Hepatocyte (in vitro differentiated cells): ENCODE measurements at places on chromosomes 3 and 15. TPM values are rescaled to one million over a fixed set of nuclear protein-coding genes. Genes with fewer than 3 reads are reported as not detected.
A peak's percentile ranks its signal among the peaks of the same experiment; 100 is the strongest.

Gene MRPL46
- total RNA-seq: 29.0 and 33.3 TPM in 2 replicates

Gene GOLGA8R
- total RNA-seq: 1.6 and 2.0 TPM in 2 replicates

Gene ENTPD3
- total RNA-seq: 1.7 and 2.2 TPM in 2 replicates

Gene GPR62
- not detected in 2 replicates for total RNA-seq

Gene LAMB2
- total RNA-seq: 343 and 396 TPM in 2 replicates

Gene CTXN2
- total RNA-seq: 0.12 TPM in 1 of 2 replicates, not detected in the other

Gene CPN2
- 3.3 and 3.5 TPM in 2 replicates for total RNA-seq

Gene C3orf49
- not detected in 2 replicates for total RNA-seq

Gene ACAN
- total RNA-seq: 0.16 and 0.20 TPM in 2 replicates

Gene TIMP4
- total RNA-seq: 4.7 and 5.5 TPM in 2 replicates

GRCh38 chr3:156300929-156301840, 180.8 kb downstream of the KCNAB1 start:
- DNase-seq: no peak

GRCh38 chr3:126103121-126104027, 19.4 kb upstream of the SLC41A3 start:
- DNase-seq: peak; percentile 5

GRCh38 chr15:60576044-60576443, 97.1 kb upstream of the ICE2 start:
- DNase-seq: peak; percentile 25

DNA sequence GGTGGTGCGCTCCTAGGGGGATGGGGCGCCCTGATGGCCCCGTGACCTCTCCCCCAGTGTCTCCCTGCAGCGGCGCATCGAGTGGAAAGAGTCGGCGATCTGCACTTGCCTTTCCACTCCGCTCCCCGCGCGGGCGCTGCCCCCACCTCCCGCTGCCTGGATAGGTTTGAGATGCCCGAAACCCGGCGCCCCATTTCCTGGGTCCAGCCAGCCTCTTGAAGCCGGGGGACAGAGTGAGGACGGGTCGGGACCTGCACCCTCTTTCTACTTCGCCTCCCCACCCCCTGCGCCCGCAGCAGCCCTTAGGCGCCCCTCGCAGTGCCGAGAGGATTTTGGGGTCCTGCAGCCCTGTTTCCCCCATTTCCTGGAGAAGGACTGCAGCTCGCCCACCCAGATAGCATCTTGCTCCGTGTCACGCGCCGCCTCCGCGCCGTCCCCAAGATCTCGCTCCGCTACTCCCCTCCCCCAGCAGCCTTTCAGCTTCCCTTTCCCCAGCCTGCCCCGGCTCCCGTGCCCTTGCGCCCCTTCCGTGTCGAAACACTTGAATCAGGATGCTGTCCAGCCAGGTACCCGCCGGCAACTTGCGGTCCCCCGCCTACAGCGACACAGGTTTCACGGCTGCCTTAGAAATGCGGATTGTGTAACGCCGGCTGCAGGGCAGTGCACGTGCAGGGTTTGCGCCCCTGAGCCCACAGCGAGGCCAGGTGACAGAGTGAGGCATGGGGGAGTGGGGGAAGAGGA, 519 bp downstream of the ABHD6 start:
- peak; percentile 60 for DNase-seq

DNA sequence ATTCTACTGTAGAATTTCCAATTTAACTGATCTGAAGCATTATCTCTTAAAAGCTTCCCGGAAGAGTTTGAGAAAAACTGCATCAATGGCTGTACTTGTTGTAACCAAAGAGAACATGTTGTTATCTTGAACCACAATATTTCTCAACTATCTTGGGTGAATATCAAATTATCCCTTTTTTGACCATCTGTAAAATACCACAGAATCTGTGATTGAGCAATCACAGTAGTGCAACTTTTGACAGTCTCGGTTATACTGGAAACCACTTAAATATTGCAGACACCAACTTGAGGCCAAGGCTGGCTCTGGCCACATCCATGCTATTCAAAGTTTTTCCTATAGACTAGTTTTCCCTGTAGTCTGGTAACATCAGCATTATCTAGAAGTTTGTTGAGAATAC, 842.8 kb upstream of the EPHA6 start:
- DNase-seq: no peak

DNA sequence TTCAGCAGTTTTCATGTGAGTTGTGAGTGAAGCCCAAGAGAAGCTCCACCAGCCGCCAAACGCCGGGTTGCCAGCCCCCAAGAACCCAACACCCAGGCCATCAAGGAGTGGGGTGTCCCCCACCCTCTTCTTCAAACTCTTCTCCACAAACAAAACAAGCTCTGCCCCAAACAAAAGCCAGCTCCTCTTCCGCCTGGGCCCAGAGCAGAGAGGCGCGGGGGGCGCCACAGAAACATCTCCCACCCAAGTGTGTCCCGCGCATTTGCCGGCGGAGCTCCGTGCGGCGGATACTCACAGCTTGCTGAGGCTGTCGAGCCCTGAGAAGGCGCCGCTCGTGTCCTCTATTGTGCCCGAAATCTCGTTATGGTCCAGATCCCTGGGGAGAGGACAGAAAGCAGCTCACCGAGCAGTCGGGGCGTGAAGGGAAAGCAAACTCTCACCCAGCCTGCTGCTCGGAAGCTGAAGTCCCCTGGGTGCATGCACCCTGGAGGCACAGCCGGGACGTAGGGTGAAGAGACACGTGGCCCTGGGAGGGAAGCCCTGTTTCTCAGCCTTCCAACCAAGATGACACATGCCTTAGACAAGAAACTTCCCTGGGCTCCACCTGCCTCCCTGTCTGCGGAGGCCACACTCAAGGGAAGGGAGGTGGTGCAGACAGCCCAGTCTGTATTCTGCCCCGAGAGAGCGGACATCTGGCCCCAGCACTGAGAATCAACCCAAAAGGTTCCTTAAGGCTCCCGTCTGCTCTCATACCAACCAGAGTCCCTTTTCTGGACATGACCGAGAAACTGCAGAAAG, 95.7 kb downstream of the LRIG1 start:
- DNase-seq: no peak

- peak; percentile 72 for DNase-seq
Measured at GRCh38 chr3:183825456-183826161, at the start of gene MAP6D1. Gene MAP6D1, minus strand, starts transcription at chr3:183825577. Its CDS starts 30 bp downstream, at chr3:183825547.

- no peak for DNase-seq
Measured at GRCh38 chr15:72037321-72037720, 80.6 kb downstream of the MYO9A start.

- DNase-seq: no peak
Measured at GRCh38 chr3:116586285-116586944, 123.2 kb upstream of the TUSC7 start.

DNA sequence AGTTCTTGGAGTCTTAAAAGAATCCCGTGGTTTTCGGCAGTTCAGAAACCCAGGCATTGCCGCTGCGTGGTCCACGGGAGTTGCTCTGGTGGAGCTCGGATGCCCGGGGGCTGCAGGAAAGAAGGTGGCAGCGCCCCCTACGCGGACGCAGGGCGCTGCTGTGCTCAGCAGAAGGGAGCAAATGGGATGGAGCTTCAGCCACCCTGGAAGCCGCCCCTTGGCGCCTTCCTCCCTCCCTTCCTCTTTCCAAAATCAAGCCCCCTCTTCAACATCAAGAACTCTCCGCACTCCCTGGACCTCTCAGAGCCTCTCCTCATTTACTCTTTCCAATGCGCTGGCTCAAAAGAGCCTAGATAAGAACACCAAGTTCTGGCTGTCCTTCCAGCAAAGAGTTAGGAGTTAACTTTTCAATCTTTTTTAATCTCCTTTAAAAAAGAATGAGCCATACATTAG, 880 bp upstream of the CHRNA7 start:
- peak; percentile 74 for DNase-seq

GRCh38 chr3:107574650-107575049, 51.9 kb downstream of the BBX start:
- peak; percentile 26 for DNase-seq

DNA sequence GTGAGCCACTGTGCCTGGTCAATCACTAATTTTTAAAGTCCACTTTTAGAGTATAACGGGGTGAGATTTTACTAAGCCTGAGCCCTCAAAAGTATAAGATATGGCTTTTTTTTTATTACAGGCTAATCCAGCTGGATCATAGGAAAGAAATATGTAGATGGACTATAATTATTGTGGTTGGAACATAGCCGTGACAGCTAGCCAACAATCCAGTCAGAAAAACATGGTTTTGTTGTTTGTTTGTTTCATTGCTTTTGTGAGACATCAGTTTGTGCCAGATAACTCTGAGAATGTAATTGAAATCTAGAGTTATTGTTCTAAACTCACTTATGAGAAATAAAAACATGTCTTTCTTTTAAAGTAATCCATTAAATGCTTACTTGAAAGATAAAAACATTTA, 37.3 kb upstream of the ATOSA start:
- no peak for DNase-seq

- no peak for DNase-seq
Measured at GRCh38 chr3:195159117-195159813, 111.7 kb downstream of the XXYLT1 start.

GRCh38 chr15:36252146-36252711, 327.2 kb upstream of the CDIN1 start:
- no peak for DNase-seq

DNA sequence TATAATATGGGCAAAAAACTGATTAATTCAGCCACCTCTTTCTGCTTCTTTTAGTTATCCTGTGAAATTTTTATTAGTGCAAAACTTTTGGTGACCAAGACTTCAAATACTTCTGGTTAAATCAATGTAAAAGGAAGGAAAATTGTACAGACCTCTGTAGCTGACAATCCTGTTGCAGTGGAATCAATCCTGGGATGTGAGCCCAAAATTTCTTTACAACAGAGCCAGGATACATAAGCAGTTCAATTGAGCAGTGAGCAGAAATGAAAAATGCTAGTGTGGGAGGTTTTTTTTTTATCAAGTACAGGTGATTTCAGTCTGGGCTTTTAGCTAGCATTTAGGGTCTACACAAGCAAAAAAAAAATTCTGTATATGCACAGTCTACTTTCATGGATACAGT, 398.0 kb downstream of the OTOL1 start:
- DNase-seq: no peak

DNA sequence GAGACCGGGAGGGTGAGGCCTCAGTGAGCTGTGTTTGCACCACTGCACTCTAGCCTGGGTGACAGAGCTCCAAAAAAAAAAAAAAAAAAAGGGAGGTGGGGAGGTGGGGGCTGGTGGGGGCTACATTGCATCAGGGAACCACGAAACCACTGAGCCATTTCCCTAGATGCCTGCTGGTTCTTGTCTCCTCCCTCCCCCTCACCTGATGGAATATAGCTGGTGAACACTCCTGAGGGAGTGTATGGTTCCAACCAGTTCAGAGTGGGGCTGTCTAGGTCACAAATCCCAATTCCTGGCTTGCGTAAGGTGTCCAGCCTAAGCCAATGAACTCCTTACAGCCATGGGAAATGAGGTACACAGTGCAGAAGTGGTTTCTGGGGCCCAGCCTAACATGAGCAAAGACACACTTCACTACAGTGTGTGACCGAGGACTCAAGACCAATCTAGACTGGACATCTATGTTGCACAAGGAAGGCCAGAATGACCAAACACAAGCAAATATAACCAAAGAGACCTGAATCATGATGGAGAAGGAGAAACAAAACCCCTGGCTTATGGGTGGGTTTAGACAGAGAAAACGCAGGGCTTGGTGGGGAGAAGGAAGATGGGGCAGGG, 39.1 kb upstream of the OSBPL11 start:
- DNase-seq: no peak

- no peak for DNase-seq
Measured at GRCh38 chr3:161275919-161276318, 54.8 kb downstream of the NMD3 start.

DNA sequence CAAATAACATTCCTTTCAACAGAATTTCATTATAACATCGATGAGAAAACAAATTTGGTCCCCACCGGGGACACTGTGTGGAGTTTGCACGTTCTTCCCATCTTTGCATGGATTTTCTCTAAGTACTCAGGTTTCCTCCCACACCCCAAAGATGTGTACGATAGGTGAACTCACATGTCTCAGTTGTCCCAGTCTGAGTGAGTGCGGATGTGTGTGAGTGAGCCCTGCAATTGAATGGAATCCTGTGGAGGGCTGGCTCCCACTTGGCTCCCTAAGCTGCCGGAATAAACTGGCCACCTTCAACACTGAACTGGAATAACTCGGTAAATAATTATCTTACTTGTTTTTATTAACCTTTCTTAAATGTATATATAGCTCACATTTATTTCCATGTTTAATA, 77.0 kb downstream of the TRANK1 start:
- no peak for DNase-seq

DNA sequence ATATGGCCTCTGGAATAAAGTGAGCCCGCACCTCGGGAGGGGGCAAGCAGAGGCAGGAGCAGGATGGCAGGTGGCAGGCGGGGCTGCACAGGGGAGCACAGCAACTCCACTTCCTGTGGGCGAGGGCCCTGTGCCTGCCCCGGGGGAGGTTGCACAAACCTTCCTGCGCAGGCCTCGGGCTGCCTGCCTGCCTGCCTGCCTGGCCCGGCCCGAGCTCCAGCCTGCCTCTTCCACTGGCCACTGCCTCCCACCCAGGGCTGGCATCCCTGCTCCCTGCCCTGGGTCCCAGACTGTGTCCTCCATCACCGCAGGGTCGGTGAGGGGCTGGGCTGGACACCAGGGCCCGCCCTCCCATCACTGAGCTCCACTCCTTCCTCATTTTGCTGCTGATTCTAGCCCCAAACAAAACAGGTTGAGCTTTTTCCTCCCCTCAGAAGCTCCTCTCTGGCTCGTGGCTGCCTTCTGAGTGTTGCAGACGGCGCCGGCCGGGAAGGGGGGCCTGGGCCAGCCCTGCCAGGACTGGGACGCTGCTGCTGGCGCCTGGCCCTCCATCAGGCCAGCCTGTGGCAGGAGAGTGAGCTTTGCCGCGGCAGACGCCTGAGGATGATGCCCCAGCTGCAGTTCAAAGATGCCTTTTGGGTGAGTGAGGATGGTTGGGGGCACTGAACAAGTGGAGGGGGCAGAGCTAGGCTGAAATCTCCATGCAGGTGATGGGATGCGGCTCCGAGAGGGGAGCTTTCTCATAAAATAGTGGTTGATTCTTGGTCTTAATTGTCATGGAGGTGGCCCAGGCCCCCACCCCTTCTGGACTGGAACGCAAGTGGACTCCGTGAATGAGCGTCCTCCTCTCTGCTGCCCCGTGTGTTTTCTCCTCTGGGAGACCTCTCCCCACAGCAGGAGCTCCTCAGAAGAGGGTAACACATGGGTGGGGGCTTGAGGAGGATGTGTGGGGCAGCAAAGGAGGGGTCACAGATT, at the start of gene PSTPIP1:
TSS of gene PSTPIP1 (plus strand) at position 156 of the 975 bp plus-strand sequence. CDS start at position 604, 448 bp downstream.
- DNase-seq: no peak

DNA sequence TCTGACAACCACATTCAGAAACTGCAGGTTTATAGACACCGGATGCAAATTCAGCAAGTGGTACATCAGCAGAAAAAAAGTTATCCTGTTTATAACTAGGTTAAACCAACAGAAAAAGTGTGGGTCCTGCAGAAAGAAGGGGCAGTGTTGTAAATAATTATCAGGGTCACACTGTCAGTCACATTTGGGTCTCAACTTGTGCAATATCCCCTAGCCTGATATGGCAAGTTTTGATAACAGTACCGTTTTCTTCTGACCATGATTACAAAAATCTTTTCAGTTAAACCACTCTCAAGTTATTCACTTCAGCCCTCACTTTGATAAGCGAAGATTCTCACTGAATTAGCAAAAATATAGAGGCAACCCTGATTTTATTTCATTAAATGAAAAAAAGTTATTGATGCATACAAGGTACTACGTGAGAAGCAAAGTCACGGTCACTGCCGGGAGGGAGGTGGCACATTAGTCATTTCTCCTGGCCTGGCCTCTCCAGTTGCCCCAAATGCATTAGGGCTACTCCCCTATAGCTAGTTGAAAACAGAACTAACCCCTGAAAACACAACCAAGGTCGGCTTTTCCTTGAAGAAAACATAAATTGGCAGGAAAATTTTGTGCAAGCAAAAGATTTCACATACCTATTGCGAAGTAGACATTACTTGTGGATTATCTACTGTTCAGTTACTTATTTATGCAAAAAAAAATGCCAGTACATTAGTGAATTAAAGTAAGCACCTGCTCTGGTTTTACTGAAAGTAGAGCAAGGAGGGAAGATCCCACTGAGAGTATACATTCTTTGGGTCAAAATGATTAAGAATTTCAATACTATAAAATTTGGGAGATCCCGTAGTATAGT, 28.6 kb downstream of the IL5RA start:
- no peak for DNase-seq
